ENCODE measurements at places on chromosomes 2 and 18.
A peak's percentile ranks its signal among the peaks of the same experiment; 100 is the strongest.

GRCh38 chr2:177359836-177360595 is 32.6 kb upstream of the AGPS start:
- DNase-seq = peak; percentile 42

- peak; percentile 68 for DNase-seq
Observed at GRCh38 chr2:27954221-27954673, 63.7 kb downstream of the BABAM2 start.

DNA sequence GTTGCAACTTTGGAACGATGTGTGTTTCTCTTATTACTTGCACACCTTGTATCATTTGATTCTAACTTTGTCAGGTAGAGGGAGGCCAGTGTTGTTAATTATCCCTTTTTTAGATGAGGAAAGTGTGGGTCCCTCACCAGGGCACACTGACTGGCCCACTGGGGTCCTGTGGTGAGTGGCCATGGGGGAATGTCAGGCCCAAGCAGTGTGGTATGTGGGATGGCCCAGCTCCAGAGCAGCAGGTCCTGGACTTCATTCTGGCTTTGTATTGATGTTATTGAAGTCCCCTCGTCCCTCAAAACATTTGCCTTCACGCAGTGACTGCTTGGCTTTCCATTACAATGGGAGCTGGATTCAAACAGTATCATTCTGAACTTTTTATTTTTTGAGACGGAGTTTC is 11.7 kb downstream of the NCK2 start:
- no peak for DNase-seq

- no peak for DNase-seq
Observed at GRCh38 chr18:25533218-25533617, 181.3 kb upstream of the ZNF521 start.

GRCh38 chr2:224958873-224959272 is 83.4 kb downstream of the DOCK10 start:
- DNase-seq = no peak

- DNase-seq = no peak
Observed at GRCh38 chr2:7358865-7359447, 441.7 kb downstream of the RNF144A start.

GRCh38 chr18:58324824-58325480 is 280.9 kb downstream of the NEDD4L start:
- peak; percentile 78 for DNase-seq

DNA sequence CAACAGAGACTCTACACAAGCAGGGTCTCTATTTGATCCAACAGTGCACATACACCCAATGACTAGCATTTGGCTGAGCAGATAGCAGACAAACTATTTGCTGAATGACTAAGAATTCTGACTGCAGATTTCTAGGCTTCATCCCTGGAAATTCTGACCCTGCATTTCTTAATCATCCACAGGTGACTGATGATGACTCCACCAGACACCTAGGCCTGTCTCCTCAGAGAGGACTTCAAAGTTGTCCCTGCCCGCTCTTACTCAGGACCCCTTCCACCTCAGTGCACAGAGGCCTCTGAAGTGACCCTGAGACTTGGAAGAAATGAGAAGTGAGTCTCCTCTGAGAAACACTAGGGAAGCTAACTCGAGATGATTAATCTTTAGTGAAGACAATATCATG is 51.3 kb downstream of the SEPTIN10 start:
- DNase-seq = no peak

DNA sequence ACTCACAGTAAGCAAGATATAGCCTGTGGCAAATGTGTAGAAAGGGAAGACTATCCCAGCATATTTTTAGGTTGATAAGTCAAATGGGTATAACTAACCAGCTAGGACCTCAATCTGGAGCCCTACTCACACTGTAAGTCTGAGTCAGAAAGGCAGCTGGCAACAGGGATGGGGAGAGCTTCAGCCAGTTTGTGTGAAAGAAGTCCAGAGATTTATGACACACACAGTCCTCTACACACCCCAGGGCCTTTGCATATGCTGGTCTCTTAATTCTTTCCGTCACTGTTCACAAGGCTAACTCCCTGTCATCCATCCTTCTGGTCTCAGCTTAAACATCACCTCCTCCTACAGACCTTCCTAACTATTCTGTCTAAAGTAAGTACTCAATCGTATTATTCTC is 5.9 kb upstream of the TCF4 start:
- no peak for DNase-seq

Measured in fibroblast of skin of right quadriceps (primary cell).